ENCODE measurements at places on chromosomes 6 and 20.

GRCh38 chr20:25464501-25465242, 57.2 kb downstream of the GINS1 start:
- no peak for DNase-seq

DNA sequence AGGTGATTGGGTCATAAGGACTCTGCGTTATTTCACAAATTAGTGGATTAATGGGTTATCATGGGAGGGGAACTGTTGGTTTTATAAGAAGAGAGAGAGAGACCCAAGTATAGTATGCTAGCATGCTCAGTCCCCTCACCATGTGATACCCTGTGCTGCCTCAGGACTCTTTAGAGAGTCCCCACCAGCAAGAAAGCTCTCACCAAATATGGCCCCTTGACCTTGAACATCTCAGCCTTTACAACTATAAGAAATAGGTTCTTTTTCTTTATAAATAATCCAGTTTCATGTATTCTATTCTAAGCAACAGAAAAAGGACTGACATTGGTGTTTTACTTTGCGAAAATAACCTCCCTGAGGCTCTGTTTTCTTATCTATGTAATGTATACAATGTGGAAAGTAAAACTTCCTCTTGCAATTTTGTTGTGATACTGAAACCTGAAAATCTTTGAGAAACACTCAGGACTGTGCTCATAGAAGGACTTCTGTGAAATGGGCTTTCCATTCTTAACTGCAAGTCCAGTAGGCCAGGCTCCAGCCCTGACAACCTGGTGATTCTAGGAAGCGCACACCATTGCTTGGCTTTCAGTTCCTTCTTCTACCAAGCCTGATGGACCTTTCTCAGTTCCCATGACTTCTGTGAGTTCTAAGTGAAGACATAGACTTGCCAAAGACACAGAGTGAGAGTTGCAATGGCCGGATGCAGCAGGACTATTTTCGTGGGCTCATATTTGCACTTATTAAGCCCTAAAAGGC, 21.9 kb downstream of the SIRPD start:
- no peak for DNase-seq

DNA sequence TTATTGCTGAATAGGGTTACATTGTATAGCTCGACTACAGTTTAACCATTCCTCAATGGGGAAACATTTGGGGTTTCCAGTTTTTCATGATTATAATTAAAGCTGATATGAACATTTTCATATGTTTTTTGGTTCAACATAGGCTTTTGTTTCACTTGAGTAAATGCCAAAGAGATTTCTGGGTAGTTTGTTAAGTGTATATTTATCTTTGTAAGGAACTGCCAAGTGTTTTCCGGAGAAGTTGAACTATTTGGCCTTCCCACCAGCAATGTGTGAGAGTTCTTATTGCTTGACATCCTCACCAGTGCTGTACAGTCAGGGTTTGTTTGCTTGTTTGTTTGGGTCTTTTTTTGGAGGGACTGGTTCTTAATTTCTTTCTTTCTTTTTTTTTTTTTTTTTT, 83.7 kb upstream of the RALY start:
- no peak for DNase-seq

DNA sequence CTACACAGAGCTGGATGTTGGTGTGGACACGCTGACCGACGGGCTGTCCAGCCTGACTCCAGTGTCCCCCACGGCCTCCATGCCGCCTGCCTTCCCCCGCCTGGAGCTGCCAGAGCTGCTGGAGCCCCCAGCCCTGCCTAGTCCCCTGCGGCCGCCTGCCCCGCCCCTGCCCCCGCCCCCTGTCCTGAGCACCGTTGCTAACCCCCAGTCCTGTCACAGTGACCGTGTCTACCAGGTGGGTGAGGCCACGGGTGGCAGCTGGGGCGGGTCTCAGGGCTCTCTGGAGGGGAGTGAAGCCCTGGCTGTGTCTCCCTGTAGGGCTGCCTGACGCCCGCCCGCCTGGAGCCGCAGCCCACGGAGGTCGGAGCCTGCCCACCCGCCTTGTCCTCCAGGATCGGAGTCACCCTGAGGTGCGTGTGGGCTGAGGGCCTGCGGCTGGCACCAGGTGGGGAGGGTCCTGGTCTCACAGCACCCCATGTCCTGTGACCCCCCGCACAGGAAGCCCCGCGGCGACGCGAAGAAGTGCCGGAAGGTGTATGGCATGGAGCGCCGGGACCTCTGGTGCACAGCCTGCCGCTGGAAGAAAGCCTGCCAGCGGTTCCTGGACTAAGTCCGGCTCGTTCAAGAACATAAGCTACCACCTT, 2.9 kb downstream of the SLC2A4RG start:
- DNase-seq, result no peak

- no peak for DNase-seq
Observed at GRCh38 chr6:134372603-134373281, 54.8 kb upstream of the SGK1 start.

DNA sequence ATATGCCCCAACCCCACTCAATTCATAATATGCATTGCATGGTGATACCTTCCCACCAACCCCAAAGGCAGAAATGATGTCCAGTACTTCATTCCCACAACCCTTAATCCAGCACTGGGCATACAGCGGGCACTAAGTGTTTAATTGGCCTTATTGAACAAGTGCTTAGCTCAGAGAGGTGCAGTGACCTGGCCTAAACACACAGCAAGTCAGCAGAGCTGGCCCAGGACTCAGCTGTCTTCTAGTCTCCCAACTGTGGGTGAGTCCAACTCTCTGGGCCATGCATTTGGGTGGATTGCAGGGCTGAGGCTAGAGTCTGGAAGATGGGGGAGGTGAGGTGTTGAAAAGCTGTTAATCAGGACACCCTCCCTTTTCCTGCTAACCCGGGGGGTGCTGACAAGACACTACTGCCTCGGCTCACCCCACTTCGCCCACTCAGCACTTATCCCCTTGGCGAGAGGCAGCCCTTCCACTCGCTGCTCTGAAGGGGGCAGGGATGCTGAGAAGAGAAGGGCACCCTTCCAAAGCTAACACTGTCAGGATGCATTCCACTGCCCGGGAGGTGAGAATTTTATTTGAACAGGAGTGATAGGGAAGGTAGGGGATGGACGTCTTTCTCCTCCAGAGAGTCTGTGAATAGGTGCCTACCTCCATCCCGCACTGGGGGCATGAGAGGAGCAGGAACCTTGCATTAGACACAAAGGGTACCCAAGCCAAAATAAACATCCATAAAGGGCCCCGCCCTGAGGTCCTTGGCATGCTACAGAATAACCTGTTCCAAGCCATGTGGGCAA, 14.2 kb downstream of the KCNK5 start:
- no peak for DNase-seq

DNA sequence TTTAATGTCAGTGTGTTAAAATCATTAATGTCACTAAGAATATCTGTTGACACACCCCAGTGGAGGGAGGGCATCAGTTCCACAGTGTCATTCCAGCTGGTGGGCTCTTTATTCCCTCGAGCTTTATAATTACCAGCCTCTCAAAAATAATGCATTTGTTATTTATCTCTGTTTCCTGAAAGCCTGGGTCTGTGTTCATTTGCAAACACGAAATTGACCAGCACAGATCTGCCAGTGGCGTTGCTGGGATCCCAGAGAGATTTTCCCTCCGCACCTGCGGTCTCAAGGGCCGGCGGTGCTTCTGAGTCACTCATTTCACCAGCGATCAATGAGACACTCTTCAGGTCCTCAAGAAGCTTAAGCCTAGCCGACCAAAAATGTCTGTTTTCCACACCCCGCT, 5.7 kb upstream of the PYGB start:
- DNase-seq, result no peak

DNA sequence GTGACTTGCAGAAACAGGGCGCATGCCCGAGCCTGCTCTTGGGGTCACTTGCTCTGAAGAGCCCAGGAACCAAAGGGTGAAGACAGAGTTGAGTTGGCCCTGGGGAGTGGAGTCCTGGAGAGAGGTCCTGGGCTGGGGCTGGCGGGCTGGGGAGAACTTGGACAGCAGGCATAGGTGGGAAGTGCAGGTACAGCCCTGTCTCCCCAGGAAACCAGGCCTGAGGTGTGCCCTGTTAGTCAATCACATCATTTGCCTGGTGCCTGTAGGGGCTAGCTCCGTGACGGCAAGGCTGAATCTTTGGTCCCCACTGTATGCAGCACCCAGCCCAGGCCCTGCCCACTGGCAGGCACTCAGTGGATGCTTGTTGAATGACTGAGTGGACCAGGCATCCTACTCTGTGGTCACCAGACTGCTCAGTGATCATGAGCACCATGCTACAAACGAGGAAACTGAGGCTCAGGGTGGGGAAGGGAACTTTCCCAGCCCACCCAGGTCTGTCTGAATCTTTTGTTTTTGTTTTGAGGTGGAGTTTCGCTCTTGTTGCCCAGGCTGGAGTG, 15.6 kb upstream of the NOL4L start:
- DNase-seq, result no peak
